WTC11 (cell line): ENCODE measurements at places on chromosomes 6 and 20. TPM values are rescaled to one million over a fixed set of nuclear protein-coding genes. Genes with fewer than 3 reads are reported as not detected.

- H3K4me1 ChIP-seq, result no peaks in the 10 kb centered on the region
- DNase-seq, result no peak
- H3K27ac ChIP-seq, result no peak overlapping the region
- no peaks in the 10 kb centered on the region for H3K27me3 ChIP-seq
- no peak overlapping the region for H3K4me3 ChIP-seq
These were observed 101.3 kb downstream of the MTHFD1L start for GRCh38 chr6:150966786-150967185.

SLC22A16 gene
- 0.34 TPM in 1 of 3 replicates, not detected in the others for total RNA-seq

GRCh38 chr6:144415835-144416237 lies 130.7 kb downstream of the UTRN start:
- H3K27me3 ChIP-seq, result no peaks in the 10 kb centered on the region
- H3K27ac ChIP-seq, result no peak overlapping the region
- H3K4me1 ChIP-seq, result peaks cover 27% of the 10 kb centered on the region
- peaks cover 5% of the 10 kb centered on the region; the same call in 1 of the 2 replicates for H3K36me3 ChIP-seq
- no peak overlapping the region for H3K4me3 ChIP-seq
- no peak for DNase-seq

CCN2 gene
- total RNA-seq, result 67.8 to 75.9 TPM (median 74.7 TPM) in 3 replicates

OVOL2 gene
- total RNA-seq, result 9.8 to 11.0 TPM (median 10.4 TPM) in 3 replicates

DNA sequence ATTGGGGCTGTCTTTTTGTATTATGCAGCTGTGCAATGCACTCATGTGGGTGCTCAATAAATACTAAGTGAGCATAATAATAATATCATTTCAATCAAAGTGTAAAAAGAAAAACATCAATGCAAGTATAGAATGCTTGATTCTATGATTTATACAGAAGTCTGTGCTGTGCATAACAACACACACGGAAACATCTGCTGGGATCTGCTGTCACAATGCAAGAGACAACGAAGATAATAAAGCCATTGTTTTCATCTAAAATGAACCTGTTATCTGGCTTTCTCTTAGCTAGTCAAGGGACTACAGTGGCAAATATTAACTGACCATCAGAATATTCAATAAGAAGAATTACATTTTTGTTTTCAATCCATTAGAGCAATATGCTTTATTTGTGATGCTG lies 1156.9 kb upstream of the MAP3K7 start:
- no peak for DNase-seq
- H3K4me3 ChIP-seq, result no peak overlapping the region
- no peaks in the 10 kb centered on the region for H3K36me3 ChIP-seq
- H3K27ac ChIP-seq, result no peak overlapping the region
